ENCODE measurements at places on chromosomes 7 and 10.

GRCh38 chr10:50464004-50464409 lies 159.7 kb downstream of the SGMS1 start:
- DNase-seq, result no peak

GRCh38 chr7:132425942-132426341 lies 150.3 kb downstream of the PLXNA4 start:
- no peak for DNase-seq

DNA sequence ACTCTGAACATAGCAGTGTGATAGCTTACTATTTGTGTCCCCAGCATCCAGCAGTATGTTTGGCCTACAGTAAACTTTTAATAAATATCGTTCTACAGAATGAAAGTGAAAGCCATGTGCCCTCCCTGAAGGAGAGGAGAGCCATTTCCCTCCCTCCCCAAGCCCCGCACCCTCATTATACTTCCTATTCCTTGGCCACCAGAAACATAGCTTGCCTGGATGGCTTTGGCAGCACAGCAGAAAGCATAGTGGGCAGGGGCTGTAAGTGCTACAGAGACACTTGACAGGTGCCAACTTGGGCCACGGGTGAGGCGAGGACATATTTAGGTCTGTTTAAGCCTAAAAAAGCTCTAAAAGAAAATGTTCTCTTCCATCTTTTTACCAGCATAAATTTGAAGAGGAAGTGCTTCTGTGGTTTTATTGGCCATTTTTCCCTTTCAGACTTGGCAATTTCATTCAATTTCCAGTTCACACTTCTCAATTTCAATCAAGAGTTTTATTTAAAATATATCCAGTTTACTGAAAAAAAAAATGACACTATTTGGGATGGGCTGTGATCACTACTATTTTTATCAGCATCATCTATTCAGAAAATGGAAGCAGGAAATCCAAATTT lies 12.7 kb downstream of the HHEX start:
- DNase-seq, result no peak

- DNase-seq, result no peak
Measured at GRCh38 chr7:7920481-7920880, 48.1 kb upstream of the GLCCI1 start.

DNA sequence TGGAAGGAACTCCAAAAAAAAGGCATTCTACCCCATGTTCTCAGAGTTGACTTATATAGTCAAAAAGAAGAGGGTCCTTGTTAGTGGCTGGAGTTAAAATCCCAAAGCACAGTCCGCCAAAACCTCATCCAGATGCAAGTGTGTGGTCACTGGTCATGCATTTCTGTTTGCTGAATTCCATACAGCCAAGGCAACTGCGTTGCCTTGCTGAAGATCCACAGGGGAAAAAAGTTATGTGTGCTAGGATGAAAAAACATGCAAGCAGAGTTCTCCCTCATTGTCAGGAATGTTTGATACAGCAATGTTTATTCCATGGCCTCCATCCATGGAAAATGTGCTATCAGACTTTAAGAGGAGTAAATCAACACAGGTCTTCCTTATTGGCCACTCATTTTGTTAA lies 213.1 kb downstream of the CREB5 start:
- DNase-seq, result no peak

Measured in NCI-H1092 (cell line).